ENCODE measurements at places on chromosomes 5 and 9.

- no peak for DNase-seq
Observed at GRCh38 chr9:27352457-27353165, 55.7 kb upstream of the EQTN start.

- peak; percentile 55 for DNase-seq
Observed at GRCh38 chr5:172771439-172772111, 580 bp upstream of the DUSP1 start.

- no peak for DNase-seq
Observed at GRCh38 chr9:5352637-5353248, 13.1 kb upstream of the RLN1 start.

- peak; percentile 65 for DNase-seq
Observed at GRCh38 chr9:36625006-36625615, 52.4 kb downstream of the MELK start.

GRCh38 chr5:38448568-38449350 lies 107.7 kb downstream of the LIFR start:
- DNase-seq = no peak

- DNase-seq = no peak
Observed at GRCh38 chr5:108620516-108620915, 127.2 kb upstream of the FER start.

All from fibroblast of skin of abdomen (primary cell).